ENCODE measurements at places on chromosomes 12 and 14. TPM values are rescaled to one million over a fixed set of nuclear protein-coding genes. Genes with fewer than 3 reads are reported as not detected.

Gene KIF21A
- 21.9 TPM for polyA plus RNA-seq

Gene FGF6
- polyA plus RNA-seq, result not detected

Gene RNF10
- 101 TPM for polyA plus RNA-seq

Gene CLEC1B
- not detected for polyA plus RNA-seq

Gene SLC6A13
- 0.20 TPM for polyA plus RNA-seq

Gene IL22
- polyA plus RNA-seq, result not detected

Gene BIN2
- polyA plus RNA-seq, result 0.08 TPM

Gene SRRM4
- polyA plus RNA-seq, result not detected

Gene LRTM2
- polyA plus RNA-seq, result not detected

Gene BMP4
- polyA plus RNA-seq, result 4.1 TPM

Gene HEATR5A
- 25.3 TPM for polyA plus RNA-seq

Gene AQP6
- not detected for polyA plus RNA-seq

Gene RGS6
- polyA plus RNA-seq, result not detected

Gene INSM2
- polyA plus RNA-seq, result not detected

Gene BEST3
- polyA plus RNA-seq, result 0.78 TPM

Gene SLC5A8
- not detected for polyA plus RNA-seq

Gene HOXC12
- polyA plus RNA-seq, result not detected

Gene TGM1
- polyA plus RNA-seq, result 1.4 TPM

Gene UNG
- 77.6 TPM for polyA plus RNA-seq

Gene DPPA3
- polyA plus RNA-seq, result not detected

Gene FAIM2
- not detected for polyA plus RNA-seq

Gene MFAP5
- 0.40 TPM for polyA plus RNA-seq

Gene NEMP1
- 13.2 TPM for polyA plus RNA-seq

Gene SNW1
- 64.8 TPM for polyA plus RNA-seq

Gene ZNF10
- 2.0 TPM for polyA plus RNA-seq

Gene POTEG
- not detected for polyA plus RNA-seq

Gene ZBTB42
- polyA plus RNA-seq, result 2.6 TPM

Gene TAS2R50
- not detected for polyA plus RNA-seq
